ENCODE measurements at places on chromosomes 6 and 20.

- no peak for DNase-seq
Observed at GRCh38 chr6:88166493-88167351, 575 bp upstream of the CNR1 start.

- DNase-seq = no peak
Observed at GRCh38 chr6:163717106-163717764, 302.7 kb downstream of the QKI start.

DNA sequence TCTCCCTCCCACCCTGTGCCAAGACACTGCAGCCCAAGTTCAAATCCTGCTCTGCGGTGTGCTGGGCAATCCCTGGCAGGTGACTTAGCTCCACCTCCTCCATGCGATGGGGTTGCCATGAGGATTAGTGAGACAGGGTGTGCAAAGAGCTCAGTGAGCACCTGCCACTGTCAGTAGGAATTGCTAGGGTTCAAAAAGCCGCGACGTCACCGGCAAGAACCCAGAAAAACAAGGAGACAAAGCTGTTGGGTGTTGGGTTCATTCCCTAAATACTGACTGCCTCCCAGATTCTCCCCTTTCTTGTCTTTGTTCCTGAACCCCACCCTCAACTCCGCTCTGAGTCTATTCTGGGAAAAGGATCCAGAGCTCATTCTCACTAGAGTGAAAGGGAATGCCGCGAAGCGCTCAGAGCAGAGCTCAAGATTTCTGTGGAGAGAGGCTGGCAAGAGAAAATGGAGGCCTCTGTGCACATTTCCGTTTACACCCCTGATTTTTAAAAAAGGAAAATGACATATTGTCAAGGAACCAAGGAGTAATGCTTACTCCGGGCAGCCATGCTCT, 13.3 kb downstream of the PMEPA1 start:
- DNase-seq = no peak

GRCh38 chr6:160455081-160455480, 106.9 kb downstream of the SLC22A3 start:
- DNase-seq = no peak

GRCh38 chr20:48294196-48294595, 508.9 kb upstream of the SULF2 start:
- DNase-seq = no peak

DNA sequence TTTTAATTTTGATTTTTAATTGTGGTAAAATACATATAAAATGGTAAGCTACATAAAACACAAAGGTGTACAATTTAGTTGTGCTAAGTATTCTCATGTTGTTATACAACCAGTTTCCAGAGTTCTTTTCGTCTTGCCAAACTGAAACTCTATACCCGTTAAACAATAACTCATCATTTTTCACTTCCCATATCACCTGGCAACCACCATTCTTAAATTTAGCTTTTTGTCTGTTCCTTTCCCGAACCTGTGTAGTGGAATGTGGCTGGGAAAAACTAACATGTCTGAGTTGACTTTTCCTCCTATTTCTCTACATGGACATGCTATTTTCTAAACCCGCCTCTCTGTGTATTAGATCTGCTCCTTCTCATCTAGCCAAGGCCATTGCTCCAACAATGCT, 27.6 kb downstream of the RPRD1B start:
- no peak for DNase-seq

DNA sequence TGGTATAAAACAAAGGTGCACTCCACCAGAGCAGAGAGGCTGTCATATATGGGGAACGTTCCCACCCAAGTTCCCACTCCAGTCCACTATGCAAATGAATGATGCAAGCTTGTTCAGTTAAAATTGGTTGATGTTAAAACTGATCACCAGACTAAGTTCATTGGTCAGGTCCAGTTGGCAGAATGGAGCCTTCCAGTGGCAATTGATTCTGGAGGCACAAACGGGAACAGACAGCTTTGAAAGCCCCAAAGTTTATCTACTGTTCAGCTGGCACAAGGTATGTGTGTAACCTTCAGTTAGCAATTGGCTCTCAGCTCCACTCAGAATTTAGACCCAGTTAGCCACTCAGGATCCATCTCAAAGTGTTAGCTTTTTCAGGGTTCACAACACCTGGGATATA, 119.4 kb upstream of the CEP85L start:
- DNase-seq = no peak

DNA sequence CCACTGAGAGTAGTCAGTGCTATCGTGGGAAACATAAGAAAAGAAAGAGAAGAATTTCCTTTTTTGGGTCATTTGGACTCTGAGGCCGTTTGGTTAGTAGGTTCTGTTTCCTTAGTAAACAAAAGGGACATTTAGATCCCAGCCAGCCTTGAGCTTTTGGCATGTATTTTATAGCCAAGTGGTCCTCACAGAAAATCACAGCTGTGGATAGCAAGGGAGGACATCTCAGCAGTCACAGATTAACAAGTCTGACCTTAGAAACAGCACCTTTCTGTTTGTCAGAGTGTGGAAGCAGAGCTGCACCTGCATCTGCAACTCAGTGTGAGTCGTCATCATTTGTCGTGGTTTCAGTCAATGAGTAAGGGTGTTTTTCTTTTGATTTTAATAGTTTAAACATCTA, 40.5 kb downstream of the FAM120B start:
- DNase-seq = no peak

DNA sequence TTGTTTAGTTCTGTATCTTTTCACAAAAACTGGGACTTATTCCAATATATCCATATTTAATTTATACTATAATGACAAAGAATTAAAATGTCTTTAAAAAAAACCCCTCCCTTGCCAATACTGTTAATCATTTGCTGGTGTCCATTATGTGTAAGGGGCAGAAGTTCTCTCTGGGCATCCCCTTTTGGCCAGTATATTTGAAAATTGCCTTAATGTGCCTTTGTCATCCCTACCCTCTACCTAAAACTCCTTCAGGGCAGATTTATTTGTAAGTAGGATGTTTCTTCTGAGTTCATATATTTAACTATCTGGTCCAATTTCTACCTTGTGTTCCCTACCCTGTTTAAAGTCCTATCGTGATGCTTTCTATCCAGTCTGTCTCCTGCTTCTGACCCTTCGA, 62.9 kb downstream of the ARHGAP18 start:
- no peak for DNase-seq

GRCh38 chr20:49762940-49763766, 49.5 kb upstream of the B4GALT5 start:
- DNase-seq = no peak

DNA sequence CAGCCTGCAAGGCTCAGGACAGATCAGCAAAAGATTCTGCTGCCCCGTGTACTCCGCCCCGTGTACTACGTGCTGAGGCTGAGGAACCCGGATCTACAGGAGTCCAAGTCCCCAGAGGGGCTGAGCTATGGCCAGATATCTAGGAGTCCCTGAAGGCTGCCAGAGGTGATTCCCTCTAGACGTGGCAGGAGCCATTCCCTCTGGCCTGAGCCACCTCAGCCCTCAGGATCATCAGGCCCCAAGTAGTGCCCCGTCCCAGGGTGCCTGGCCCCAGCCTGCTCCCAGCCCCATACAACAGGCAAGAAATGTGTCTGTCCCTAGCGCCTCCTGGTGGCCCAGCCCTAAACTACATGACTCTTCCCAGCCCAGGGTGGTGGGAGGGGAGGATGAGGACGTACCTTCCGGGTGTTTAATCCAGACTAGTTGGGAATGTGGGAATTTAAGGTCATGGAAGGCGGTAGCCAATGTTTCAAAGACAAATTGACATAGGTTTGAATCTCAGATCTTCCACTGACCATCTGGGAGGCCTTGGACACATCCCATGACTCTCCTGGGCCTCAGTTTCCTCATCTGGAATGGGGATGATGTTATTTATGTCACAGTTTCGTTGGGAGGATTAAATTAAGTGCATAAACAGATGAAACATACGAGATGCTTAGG, 49.4 kb upstream of the PTPN1 start:
- DNase-seq = peak; percentile 33

GRCh38 chr20:56380375-56380774, 11.6 kb downstream of the AURKA start:
- DNase-seq = no peak

DNA sequence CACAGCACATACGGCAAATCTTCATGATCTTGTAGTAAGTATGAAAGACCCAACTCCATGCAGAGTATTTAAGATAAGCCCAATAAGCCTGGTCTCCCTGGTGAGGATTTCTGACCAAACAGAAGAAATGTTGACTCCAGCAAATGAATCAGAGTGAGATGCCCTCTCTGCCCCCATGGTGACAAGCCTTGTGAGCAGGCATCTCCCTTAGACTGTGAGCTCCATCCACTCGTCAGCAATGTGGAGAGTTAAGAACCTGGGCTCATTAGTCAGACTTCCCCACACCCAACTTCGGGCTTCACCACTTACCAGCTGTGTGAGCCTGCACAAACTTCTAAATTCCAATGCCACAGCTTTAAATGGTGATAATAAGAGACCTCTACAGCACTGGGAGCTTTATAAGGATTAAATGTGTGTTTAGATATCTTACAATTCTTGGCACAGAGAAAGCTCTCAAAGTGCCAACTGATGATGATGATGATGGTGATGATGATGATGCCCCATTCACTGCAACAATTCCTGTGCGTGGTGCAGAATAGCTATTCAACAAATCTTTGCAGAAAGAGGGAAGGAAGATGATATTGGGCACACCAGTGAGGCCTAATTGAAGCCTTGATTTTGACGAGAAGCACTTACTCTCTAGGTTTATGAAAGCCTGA, 253.4 kb upstream of the TAB2 start:
- no peak for DNase-seq

DNA sequence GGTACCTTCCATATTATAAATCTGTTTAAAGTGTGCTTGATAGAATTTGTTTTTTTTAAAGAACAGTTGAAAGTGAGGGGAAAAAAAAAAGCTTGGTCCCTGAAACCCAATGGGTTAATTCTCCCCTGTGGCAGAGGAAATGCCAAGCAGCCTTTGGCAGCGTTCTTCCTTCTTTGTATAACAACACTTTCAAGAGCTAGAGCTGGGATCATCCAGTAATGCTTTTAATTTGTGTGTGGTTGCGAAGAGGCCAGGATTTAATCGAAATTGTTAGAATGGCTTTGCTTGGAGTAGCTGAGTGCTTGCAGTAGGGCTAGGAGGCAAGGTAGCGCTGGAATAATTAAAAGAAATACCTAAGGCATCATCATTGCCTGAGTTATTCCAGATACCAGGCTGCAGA, 692.0 kb downstream of the DHX35 start:
- DNase-seq = no peak

Measured in stimulated activated CD8-positive, alpha-beta memory T cell treated with anti-CD3 and anti-CD28 coated beads, Interleukin-15, amount 100 ng/mL, for 4 hours (primary cell).